ENCODE measurements at places on chromosomes 1 and 21.

GRCh38 chr1:236348071-236348470 is 46.0 kb upstream of the EDARADD start:
- no peak for DNase-seq

GRCh38 chr1:215824245-215824644 is 257.1 kb downstream of the KCTD3 start:
- DNase-seq = no peak

DNA sequence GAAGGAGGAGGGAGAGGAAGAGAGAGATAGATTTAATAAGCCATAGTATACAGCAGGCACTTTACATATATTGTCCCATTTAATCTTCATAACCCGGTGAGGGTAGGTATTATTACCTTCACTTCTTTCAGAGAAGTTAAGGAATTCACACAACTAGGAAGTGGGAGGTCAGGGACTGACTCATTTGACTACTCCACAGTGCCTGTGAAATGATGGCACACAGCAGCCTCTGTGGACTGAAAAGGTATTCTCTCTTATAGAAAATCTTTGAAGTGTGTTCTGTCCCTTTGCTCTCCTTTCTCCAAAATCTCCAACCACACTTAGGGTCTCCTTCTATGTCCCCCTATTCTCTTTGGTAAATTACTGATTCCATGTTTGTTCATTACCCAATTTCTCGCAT is 23.9 kb downstream of the PALMD start:
- no peak for DNase-seq

DNA sequence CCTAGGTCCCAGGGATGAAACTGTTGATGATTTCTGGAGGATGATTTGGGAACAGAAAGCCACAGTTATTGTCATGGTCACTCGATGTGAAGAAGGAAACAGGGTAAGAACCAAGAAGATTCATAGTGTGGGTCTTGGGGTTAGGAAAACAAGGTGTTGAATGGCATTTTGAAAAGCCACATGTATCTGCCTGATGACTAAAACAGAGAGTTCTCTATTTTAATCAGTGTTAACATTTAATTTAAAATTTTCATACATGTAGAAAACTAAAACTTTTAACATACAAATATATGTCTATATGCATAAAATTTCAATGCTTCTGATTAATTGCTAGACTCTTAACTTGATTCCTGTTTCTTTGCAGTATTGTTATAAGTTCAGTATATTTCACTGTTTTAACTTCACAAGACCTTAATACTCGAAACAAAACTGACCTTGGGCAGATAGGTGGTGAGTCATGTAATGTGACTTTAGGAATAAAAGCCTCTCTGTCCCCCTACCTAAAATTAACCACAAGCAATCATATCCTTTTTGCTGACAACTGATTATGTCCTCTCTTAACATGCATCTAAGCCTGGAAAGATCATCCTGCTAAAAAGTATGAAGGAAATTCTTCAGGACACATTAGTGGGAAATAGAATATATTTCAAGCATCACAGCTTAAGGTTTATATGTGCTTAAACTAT is 95.6 kb downstream of the PTPRC start:
- DNase-seq = no peak

DNA sequence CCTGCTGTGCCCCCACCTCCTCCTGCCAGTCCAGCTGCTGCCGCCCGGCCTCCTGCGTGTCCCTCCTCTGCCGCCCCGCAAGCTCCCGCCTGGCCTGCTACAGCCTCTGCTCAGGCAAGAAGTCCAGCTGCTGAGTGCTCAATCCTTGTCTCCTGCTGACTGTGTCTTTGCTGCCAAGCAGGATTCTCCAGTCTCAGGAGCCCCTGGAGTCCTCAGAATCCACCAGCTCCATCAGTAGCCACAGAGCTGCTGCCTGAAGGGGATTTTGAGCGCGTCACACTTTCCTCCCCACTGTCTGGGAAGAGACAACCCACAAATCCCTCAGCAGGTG is 973 bp downstream of the KRTAP10-11 start:
- DNase-seq = no peak

DNA sequence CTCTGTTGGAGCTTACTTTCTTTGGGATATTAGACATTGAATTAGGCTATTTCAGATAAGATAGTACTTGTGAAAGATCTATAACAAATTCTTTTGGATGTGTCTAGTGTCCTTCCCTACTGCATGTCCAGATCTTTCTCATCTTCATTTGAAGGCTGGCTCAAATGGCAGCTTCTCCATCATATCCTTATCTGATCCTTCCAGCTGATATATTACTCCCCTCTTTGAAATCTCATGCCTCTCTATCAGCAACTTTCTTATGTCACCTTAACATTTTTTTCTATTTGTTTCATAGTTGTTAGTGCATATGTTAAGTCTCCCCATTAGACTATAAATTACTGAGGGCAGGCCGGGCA is 17.5 kb downstream of the CAP1 start:
- no peak for DNase-seq

DNA sequence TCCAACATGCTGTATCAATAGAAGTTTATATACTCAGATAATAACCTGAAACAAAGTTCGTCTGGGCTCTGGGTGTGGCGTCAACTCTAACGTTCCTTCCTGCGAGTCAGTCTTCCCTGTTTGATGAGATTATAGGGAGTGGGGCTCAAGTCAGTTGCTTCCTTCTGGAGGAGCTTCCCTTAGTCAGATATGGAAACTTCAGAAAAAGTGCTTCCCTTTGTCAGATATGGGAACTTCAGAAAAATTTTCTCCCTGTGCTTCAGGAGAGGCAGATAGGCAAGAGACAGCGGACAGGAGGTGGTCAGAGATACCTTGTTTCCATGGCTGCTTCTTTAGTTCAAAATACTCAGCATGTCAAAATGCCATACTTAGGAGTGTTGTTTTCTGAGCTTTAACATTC is 51.1 kb upstream of the PRDX6 start:
- DNase-seq = no peak

DNA sequence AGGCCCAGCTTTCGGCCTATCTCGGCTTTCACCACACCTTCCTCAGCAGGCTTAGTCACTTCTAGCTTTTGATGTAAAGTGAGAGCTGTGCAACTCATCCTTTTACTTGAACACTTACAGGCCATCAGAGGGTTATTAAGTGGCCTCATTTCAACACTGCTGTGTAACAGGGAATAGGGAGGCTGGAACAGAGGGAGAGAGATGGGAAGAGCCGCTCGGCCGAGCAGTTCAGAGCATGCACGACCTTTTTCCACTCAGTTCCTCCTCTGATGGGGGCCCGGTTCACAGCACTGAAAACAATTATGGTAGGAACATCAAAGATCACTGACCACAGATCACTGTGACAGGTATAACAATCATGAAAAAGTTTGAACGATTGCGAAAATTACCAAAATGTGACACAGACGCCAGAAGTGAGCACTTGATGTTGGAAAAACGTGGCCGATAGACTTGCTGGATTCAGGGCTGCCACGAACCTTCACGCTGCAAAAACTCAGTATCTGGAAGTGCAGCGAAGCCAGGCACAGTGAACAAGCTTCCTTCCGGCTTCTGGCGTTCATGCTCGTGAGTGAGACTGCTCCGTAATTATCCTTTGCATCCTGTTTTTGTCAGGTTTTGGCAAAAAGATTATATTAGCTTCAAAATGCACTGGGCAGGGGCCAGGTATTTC is 28.6 kb downstream of the AGPAT3 start:
- peak; percentile 20 for DNase-seq

- peak; percentile 17 for DNase-seq
Observed at GRCh38 chr1:12052008-12052573, 11.0 kb upstream of the TNFRSF8 start.

GRCh38 chr1:109579491-109579890 is 31.1 kb downstream of the GNAI3 start:
- no peak for DNase-seq

- no peak for DNase-seq
Observed at GRCh38 chr21:39439232-39439631, 6.3 kb downstream of the LCA5L start.

DNA sequence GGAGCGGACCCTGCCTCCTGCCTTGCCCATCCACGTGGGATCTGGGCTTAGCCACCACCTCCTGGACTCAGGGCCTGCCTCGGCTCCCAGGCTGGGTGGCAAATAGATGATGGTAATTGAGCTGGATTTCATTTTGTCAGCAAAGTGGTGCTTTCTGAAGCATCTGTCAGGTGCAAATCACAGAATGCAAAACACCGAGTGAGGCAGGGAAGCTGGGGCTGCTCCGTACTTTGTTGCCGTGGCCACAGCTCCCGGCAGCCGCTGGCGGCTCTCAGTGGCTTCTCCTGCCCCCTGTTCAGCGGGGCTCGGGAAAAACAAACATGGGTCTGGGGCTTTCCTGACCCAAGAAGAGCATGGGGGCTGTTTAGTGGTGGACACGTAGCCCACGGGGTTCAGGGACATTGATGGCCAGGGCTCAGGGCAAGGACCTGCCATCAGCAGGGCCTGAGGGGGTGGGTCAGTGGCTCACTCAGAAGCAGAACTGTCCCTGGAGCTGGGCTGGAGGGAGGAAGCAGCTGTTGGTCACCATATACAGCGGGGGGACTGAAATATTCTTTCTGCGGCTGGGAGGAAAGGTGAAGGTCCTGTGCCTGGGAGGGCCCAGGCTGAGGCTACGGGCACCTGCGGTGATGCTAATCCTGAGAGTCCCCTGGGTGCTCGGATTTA is 130.0 kb upstream of the VAMP3 start:
- DNase-seq = no peak

DNA sequence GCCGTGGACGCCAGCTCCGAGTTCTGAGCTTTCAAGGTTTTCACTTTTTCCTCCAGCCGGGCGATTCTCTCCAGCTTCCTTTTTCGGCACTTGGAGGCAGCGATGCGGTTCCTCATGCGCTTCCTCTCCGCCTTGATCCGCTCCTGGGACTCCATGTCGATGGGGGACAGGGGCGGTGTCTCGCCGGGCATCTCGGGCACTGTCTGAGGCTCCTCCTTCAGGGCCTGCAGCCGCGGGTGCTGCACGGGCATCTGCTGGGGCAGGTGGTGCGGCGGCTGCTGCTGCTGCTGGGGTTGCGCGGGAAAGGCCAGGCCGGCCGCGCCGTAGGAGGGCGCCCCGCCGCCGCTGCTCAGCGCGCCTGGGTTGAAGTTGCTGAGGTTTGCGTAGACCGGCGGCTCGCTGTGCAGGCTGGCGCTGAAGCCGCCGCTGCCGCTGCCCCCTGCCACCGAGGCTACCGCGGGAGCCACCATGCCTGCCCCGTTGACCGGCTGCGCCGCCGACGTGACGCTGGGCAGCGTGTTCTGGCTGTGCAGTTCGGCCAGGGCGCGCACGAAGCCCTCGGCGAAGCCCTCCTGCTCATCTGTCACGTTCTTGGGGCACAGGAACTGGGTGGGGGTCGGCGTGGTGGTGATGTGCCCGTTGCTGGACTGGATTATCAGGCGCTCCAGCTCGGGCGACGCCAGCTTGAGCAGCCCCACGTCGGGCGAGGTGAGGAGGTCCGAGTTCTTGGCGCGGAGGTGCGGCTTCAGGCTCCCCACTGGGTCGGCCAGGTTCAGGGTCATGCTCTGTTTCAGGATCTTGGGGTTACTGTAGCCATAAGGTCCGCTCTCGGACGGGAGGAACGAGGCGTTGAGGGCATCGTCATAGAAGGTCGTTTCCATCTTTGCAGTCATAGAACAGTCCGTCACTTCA is 1.4 kb downstream of the JUN start:
- DNase-seq = peak; percentile 65

GRCh38 chr1:60331647-60332046 is 258.1 kb upstream of the C1orf87 start:
- DNase-seq = no peak

DNA sequence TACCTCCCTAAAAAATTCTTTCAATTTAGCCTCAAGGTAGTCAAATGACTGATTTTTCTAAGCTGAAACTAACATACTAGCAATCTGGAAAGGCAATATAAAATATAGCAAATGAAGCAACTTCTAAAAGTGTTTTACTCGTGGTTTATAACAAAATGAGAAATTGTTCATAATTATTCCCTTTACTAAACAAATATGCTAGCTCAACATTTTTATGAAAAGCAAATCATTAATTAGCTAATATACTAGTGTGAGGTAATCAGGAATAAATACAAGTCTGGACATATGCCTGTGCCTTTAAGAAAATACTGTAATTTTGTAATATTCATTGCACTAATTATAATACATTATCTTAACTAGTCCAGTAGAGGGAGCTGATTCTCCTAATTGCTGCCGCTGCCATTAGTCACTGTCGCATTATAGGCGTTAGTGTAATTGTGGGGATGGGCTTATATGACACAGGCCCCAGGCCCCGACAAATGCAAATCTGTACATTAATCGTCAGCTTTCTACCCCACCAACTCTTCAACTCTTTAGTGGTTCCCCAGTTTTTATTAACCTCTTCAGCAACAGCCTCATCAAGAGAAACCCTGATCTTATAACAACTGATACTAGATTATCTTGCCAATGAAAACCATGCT is 160.9 kb downstream of the GABPA start:
- peak; percentile 35 for DNase-seq

GRCh38 chr1:172906778-172907592 is 143.8 kb downstream of the TNFSF18 start:
- peak; percentile 53 for DNase-seq

DNA sequence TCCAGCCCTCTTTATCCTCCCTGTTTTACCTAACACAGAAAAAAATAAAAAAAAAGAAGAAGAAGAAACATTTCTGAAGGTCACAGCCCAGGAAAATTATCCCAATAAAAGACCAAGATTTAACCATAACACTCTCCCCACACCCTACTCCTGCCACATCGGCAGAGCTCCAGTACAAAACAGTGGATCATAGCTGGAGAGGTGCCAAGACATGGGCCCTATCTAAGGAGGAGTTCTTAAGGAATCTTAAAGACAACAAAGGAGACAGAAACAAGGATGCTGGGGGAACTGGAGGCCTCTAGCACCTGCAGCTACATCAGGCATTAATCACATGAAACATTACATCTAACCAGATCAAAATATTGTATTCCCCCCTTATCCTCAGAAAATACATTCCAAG is 432.8 kb downstream of the MATN1 start:
- DNase-seq = no peak

DNA sequence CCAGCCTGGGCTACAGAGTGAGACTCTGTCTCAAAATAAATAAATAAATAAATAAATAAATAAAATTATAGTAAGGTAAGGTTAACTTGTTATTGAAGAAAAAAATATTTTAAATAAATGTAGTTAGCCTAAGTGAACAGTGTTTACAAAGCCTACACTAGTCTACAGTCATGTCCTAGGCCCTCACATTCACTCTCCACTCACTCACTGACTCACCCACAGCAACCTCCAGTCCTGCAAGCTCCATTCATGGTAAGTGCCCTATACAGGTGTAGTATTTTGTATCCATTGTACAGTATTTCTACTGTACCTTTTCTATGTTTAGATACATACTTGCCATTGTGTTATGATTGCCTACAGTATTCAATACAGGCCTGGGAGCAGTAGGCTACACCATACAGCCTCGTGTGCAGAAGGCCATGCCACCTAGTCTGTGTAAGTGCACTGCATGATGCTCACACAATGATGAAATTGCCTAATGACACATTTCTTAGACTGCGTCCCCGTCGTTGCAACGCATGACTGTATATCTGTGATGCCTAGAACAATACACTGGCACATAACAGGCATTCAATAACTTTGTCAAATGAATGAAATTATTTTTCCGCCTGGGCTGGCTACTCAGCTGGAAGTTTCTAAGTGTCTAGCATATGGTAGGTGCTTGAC is 14.8 kb downstream of the KCNN3 start:
- DNase-seq = no peak

GRCh38 chr1:61284248-61284854 is 202.0 kb downstream of the NFIA start:
- no peak for DNase-seq

GRCh38 chr21:23574932-23575331 is 2032.3 kb downstream of the MRPL39 start:
- DNase-seq = no peak

- DNase-seq = no peak
Observed at GRCh38 chr1:240363315-240363714, 248.6 kb downstream of the GREM2 start.

GRCh38 chr1:21865943-21866706 is 54.1 kb downstream of the LDLRAD2 start:
- DNase-seq = peak; percentile 41

All from CD4-positive, alpha-beta T cell treated with Interferon alpha-2 for 1 hour (primary cell).